ENCODE measurements at places on chromosomes 11 and 22.
A peak's percentile ranks its signal among the peaks of the same experiment; 100 is the strongest.

DNA sequence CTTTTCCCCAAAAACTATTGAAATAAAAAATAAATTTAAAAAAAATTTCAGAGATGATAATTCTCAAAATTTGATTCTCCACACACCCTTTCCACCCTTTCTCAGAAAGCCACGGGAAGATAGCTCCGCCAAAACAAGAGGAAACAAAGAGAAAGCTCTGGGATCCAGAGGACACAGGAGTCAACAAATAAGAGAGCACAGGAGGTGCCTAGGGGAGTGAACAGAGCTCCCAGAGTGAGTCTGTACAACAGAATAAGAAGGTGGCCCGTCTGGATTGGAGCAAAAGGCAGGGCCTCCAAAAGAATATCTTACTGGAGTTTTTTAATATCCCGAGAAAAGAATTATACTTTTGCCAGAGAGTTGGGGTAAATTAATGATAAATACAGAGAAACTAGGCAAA lies 96.3 kb upstream of the DRD2 start:
- no peak for DNase-seq

DNA sequence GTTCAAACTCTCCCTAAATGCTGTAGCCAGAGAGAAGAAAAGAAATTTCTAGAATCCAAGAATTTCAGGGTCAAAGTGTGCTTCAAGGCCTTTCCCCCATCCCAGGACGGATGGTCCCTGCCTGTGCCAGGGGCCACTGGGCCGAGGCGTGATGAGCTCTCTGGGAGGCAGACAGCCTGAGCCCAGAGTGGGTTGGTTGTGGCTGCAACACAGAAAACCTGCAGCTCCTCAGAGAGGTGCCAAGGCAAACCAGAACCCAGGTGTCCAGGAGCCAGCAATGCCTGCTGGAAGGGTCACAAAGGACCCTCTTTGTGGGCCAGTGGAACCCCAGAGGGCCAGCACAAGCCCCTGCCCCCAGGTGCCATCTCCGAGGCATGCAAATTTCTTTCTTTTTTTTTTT lies 2.6 kb upstream of the APOL6 start:
- DNase-seq = no peak

- no peak for DNase-seq
Observed at GRCh38 chr22:20953668-20954500, 13.2 kb upstream of the AIFM3 start.

- peak; percentile 86 for DNase-seq
Observed at GRCh38 chr11:100876815-100877520, 189.9 kb downstream of the ARHGAP42 start.

DNA sequence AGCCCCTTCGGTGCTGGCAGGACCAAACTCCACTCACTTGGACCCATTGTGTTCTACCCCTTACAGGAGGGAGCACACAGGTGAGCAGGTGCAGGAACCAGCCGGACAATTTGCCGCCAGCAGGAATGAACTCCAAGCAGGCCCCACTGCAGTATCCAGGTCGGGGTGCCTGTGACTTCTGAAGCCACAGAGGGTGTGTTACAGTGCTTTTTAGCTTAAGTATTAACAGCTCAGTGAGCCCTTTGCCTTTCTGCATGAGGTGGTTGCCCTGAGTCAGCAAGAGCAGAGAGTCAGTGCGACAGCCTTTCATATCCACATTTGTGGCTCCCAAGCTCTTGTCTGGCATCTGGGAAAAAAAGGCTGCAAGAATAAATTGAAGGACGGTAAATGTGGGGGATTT lies 366.6 kb upstream of the LRRC4C start:
- DNase-seq = no peak

- DNase-seq = no peak
Observed at GRCh38 chr11:76661834-76662434, 8.6 kb downstream of the LRRC32 start.

DNA sequence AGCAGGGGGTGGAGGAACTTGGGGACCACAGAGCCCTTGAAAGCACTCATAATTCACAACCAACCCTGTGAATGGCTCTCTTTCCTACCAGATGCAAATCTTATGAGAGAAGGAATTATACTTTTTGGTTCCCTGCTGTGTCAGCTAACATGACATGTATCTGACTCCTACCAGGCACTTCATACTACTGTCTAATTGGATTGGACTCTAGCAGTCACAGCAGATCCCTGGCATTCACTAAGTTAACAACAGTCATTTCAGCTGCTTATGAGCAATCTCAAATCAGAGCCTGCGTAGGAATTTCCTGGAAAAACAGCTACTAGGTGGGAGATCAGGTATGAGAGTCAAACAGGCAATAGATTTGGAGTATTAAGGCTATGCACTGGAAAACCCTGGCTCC lies 11.1 kb upstream of the ENDOD1 start:
- DNase-seq = no peak

GRCh38 chr11:94791216-94791889 lies 23.2 kb downstream of the AMOTL1 start:
- DNase-seq = no peak

GRCh38 chr11:71329165-71329510 lies 76.8 kb upstream of the SHANK2 start:
- DNase-seq = no peak

DNA sequence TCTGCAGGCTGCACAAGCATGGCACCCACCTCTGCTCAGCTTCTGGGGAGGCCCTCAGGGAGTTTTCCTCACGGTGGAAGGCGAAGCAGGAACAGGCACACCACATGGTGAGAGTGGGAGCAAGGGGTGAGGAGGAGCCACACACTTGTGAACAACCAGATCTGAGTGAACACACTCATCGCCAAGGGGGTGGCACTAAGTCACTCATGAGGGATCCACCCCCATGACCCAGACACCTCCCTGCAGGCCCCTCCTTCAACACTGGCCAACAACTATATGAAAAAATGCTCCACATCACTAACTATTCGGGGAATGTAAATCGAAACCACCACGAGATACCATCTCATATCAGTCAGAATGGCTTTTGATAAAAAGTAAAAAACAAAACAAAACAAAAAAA lies 722 bp upstream of the KRTAP5-2 start:
- DNase-seq = no peak

- no peak for DNase-seq
Observed at GRCh38 chr11:8059571-8060011, 21.4 kb upstream of the TUB start.

DNA sequence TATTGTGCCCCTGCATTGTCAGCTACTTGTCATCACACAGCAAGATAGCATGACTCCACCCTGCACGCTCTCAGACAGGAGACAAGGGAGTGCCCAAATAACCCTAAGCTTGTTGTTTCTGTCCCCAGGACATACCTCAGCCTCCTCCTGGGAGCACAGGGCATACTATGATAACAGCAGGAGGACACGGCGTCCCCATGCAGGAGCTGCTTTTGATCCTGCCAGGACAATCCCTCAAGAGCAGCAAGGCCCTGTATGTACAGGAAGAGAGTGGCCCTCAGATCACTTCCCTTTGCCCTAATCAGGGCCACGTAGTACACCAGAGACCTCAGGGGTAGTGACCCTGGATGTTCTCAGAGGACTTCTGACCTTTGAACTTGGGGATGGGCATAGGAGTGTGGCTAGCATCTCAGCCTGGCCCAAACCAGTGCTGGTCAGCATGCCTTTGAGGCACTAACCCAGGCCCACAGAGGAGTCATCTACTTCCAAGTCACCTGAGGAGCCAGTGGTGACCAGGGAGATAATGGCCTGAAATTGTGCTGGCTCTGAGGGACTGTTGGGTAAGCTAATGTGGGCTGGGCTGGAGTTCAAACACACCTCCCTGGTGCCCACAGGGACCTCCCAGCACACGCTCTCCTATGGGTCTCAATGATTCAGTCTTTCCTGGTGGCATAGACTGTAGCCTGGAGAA lies 9.2 kb downstream of the APOA4 start:
- DNase-seq = no peak

Data from GM03348 (cell line).